ENCODE measurements at places on chromosomes 13 and 19.

DNA sequence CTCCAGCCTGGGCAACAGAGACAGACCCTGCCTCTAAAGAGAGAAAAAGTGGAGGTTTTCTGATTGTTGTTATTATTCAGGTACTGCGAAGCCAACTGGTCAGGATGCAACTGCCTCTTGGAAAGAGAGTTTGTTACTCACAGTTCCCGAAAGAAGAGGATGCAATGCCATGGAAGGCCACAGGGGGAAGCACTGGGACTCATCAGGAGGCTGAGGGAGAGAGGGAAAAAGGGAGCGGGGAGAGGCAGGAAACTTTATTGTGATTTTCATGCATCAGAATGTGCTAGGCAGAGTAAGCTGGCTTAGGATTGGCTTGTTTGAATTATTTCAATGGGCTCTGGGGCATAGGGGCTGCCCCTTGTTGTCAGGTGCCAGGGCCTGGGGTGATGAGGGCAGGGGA lies 27.6 kb downstream of the MYO9B start:
- peak; percentile 90 for DNase-seq

- no peak for DNase-seq
Observed at GRCh38 chr13:91144054-91144453, 203.4 kb upstream of the MIR17HG start.

DNA sequence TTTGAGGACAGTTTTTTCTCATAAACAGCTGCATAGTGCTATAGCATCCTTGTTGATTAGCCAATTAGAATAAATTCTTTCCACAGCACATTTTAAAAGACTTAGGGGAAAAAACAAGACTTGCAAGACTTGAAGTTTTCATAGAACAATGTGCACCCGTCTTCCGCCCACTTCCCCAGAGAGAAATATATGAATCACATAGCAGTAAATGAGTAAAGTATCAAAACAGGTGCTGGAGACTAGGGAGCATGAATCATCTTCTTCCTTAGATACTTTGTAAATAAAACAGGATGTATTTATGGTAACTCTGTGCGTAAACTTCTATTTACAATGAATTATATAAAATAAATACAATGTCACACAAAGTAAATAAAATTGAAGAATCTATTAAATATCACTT lies 75.1 kb downstream of the COL4A2 start:
- no peak for DNase-seq

DNA sequence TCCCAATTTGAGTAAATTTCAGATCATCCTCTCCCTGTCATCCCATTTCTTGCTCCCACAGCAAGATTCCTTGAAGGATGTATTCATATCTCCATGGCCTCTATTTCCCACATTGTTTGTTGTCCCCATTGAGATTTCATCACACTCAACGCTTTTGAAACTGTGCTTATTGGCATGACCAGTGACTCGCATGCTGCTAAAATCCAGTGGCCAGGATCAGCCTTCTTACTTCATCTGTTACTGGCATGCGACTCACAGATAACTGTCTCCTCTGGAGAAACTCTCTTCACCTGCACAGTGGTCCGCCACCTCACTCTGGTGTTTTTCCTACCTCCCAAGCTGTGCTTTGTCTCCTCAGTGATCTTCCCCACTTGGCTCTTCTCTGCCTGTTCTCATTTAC lies 95.8 kb downstream of the WASF3 start:
- DNase-seq: no peak

GRCh38 chr13:104198801-104199200 lies 1132.6 kb upstream of the SLC10A2 start:
- no peak for DNase-seq

DNA sequence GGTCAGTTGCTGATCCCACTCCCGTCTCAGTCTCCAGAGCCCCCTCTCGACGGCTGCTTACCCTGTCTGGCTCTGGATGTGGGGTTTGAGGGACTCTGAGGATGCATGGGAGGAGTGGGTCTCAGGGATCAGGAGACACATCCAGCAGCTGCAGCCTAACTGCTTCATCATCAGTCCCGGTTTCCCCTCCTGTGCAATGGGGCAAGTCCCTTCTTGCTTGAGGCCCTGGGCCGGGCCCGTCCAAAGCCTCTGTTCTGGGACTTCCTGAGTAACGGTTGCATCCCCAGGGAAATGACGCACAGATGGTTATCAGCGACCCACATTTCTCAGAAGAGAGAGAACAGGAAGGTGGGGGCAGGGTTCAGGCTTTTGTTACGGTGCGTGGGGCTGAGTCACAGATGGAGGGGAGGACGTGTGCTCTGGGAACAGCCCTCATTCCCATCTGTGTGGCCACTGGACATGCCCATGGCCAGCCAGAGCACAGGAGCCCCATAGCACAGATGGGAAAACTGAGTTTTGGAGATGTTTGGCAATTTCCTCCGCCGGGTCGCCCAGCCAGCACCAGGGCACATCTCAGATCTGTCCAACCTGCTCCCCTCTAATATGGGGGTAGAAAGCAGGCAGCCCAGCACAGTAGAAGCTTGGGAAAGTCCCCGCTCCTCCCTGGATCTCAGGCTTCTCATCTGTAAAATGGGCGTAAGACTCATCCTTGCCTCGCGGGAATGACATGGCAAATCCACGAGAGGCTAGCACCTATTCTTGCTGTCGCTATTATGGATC lies 19.3 kb downstream of the GNA15 start:
- DNase-seq: no peak

DNA sequence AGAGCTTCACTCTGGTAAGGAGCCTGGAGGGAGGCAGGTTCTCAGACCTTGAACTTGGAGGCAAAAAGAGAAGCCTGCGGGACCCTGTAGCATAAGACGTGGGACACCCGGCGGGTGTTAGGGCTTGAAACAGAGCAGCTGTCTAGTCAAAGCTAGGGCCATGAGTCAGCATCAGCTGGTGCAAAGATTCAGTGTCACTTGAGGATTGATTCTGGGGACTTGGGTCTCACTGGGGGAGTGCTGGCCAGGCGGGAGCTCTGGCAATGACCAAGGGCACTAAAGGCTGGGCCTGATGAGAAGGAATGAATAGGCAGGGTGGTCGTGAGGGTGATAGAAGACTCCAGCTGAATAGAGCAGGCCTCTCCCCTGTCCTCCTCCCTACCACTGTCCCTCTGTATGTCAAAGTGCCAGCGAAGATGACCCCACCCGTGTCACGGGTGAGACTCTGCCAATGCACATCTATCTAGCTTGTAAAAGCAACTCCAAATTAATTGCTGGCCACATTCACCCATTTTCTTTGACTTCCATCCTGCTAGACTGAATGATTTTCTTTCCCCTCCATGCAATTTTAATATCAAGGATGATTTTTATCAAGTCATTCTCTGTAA lies 97.1 kb downstream of the MBNL2 start:
- DNase-seq: no peak

DNA sequence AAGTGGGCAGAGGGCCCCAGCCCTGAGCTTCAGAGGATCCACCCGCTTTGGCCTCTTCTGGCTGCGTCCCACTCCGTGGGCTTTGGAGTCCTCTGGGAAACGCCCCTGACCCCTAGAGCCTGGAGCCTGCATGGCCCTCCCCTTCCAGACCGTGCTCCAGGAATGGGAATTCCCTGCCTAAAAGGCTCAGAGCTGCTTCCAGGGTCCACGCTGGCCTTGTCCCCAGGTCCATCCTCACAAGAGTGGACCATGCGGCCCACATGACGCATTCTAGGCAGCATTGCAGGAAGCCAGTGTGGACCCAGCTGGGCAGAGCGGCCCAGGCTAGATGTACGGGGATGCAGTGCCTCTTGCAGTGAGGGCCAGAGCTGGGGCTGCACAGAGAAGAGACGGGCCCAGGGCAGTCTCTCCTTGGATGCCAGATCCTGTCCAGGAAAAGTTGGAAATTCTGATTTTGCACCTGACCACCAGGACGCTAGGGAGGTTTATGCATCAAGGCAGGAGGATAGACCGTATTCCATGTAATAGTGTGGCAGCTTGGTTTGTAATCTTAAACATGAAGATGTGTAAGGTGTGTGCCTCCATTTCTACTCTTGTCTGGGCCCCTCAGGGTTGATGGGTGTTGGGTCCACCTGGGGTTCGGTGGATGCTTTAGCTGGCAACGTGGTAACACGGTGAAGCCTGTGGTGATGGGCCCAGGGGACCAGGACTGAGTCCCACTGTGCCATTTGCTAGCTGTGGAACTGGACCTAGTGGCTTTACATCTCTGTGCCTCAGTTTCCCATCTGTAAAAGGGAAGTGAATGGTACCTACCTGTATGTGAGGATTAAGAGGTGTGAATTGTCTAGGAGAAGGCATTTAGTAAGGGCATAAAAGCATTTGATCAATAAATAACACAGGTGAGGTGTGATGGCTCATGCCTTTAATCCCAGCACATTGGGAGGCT lies 14.8 kb upstream of the FXYD3 start:
- DNase-seq: peak; percentile 35

GRCh38 chr13:98508280-98508679 lies 68.6 kb downstream of the STK24 start:
- DNase-seq: no peak

GRCh38 chr13:109569958-109570711 lies 216.2 kb downstream of the IRS2 start:
- DNase-seq: no peak

DNA sequence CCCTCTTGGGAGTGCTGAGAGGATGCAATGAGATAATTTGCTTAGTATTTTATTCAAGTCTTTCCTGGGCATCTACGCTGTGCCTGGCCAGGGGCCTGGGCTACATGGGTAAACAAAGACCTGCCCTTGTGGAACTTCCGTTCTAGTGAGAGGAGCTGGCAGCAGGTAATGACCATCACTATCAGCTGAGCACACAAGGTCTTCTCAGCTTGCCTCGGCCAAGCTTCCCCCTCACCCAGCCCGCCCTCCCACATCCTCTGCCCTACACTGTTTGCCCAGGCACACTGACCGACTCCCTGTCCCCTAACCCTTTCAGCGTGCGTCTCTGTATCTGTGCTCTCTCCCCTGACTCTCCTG lies 8.6 kb upstream of the FKRP start:
- DNase-seq: no peak

GRCh38 chr13:42247883-42248282 lies 24.1 kb upstream of the AKAP11 start:
- no peak for DNase-seq

DNA sequence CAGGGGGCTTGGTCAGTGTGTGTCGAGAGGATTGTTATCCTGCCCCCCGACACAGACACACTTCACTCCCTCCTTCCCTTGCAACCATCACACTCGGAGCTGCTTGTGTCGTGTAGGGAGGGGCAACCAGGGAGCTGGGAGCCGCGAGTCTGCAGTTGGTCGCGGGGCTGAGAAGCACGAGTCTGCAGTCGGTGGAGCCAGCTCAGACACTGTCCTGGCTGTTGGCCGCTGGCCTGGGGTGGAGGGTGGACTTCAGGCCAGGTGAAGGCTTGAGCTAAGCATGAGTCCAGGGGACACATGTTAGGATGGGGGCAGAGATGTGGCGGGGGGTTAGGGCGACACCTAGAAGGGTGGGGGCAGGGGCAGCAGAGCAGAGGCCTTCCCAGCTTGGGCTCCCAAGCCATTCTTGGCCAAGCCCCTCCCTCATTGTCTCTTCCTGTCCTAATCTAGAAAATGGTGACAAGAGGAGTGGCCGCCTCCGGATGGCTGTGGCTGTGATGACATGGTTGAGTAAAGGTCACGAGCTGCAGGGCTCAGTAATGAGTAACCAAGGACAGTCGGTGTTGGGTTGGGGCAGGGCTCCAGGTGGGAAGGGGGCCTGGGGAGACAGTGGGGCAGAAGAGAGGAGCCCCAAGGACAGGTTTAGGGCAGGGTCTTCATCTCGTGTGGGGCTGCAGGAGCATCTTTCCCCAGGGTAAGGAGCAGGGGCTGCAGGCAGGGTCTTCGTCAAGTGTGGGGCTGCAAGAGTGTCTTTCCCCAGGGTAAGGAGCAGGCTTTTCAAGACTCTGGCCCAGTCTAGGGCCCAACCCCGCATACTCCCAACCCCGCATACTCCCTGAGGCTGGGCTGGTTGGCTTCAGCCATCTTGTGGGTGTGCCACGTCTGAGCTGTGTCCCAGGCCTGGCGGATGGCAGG lies 8.6 kb downstream of the PPP5C start:
- DNase-seq: no peak

GRCh38 chr13:26710166-26710565 lies 50.4 kb downstream of the GPR12 start:
- peak; percentile 51 for DNase-seq

DNA sequence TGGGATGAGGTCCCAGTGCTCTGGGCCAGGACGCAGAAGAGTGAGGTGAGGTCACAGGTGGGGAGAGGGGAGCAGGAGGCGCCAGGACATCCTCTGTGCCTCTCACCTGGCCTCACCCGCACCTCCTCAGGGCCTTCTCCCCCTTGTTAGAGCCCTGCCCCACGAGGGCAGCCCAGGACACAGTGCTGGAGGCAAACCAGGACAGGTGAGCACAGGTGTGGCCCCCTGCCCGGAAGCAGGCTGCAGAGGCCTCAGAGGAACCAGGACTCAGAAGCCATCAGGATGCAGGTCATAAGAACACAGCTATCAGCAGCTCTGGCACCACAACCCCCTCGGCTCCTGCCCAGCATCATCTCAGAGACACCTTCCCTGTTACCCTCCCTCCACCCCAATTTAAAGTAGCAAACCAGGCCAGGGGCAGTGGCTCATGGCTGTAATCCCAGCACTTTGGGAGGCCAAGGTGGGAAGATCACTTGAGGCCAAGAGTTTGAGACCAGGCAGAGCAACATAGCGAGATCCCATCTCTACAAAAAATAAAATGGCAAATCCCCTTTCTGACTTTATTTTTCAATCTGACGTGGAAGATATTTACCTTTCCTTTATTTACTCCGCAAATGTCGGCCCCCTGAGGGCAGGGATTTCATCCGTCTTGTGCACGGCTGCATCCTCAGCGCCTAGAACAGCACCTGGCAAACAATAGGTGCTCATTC lies at the start of gene CEACAM16:
CEACAM16 (plus strand) TSS at position 660 of the 710 bp plus-strand sequence. CDS start 2,306 bp downstream, outside the sequence.
- DNase-seq: no peak

DNA sequence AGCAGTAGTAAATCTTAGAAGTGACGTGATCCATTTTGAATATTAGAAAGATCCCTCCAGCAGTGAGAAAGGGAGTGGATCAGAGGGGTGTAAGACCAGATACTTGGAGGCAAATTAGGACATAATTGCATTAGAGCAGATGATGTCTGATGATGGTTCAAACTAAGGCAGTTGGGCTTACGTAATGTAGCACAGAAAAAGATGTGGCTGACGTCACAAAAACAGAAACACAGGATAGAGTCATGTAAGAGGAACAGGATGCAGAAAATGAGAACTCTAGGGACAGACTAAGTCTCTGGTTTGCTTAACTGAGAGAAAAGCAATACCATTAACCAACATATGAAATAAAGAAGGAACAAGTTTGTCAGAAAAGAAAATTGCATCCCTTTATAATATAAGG lies 392.5 kb upstream of the DACH1 start:
- DNase-seq: no peak

- DNase-seq: no peak
Observed at GRCh38 chr13:110316196-110316595, 9.1 kb downstream of the COL4A2 start.

- DNase-seq: peak; percentile 5
Observed at GRCh38 chr13:59743195-59743594, 420.5 kb downstream of the DIAPH3 start.

DNA sequence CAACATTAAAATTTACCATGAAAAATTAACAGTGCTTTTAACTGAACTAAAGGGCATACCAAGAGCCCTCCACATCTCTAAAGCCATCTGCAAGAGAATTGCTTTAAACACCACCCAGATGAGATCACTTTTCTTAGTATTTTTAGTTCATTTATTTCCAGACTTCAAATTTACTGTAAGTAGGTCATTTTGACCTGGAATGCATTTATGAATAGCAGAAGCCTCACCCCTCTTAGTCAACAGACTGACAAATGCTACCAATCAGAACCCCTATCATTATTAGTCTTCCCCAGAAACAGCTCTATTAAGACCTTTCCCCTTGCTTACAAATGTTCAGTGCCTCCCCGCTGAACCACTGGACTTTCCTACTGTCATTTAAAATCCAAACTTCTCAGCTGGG lies 27.3 kb downstream of the RUBCNL start:
- no peak for DNase-seq
